Osteocyte (in vitro differentiated cells): ENCODE measurements at places on chromosomes 7 and 10.

DNA sequence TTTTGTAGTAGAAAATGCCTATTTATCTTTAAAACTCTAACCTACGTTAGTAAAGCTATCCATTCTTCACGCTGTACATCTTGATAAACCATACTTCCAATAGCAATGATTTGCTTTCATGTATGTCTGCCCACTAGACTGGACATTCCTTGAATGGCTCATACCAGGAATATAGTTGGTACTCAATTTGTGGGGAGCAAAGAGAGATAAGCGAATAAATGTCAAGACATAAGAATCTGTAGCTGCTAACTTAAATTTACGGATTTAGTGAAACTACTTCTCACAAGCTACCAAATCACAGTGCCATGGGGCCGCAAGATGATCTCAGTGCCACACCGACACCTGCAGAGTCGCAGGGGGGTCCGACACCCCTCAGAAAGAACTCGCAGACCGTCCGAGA lies 763 bp upstream of the RALA start:
- no peak for DNase-seq

GRCh38 chr10:59678884-59679301 lies 30.8 kb downstream of the SLC16A9 start:
- no peak for DNase-seq

DNA sequence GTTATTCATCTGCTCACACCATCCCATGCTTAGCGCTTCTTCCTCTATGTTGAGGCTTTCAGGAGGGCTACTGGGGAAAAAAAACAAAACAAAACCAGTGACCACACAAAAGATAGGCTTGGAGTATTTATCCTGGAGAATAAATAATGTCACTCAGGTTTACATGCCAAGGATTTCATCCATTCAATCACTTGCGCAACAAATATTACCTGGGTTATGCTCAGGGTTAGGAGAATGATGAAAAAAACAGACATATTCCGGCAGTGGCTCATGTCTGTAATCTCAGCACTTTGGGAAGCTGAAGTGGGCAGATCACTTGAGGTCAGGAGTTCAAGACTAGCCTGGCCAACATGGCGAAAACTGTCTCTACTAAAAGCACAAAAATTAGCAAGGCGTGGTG lies 3.3 kb upstream of the ELOVL3 start:
- DNase-seq = no peak

GRCh38 chr7:159068488-159068811 lies 76.2 kb downstream of the VIPR2 start:
- DNase-seq = peak; percentile 76

DNA sequence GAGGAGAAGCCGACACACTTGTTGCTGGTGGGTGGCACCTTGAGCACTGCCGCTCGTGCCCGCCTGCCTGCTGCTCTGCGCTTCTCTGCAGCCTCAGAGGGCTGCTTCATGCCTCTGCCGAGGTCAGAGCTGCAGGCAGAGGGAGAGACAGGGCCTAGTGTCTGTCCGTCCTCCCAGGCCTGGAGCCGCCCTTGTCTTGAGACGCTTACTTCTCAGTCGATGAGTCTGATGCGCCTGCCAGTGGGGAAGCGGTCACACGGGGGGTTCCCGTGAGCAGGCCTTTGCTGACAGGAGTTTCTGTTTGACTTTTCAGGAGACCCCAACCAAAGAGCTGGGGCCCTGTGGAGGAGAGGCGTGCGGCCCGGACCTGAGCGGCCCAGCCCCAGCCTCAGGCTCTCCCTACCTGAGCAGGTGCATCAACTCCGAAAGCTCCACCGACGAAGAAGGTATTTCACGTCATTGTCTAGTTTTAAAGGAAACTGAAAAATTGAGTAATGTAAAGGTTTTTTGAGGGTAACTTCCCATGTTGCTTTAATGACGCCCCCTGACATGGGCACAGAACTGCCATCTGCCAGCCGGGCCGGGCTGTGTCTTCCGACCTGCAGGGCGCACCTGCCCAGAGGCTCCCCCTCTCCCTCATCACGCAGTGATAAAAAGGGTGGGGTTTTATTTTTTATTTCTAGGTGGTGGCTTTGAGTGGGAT lies 7.8 kb upstream of the BHLHA15 start:
- no peak for DNase-seq

DNA sequence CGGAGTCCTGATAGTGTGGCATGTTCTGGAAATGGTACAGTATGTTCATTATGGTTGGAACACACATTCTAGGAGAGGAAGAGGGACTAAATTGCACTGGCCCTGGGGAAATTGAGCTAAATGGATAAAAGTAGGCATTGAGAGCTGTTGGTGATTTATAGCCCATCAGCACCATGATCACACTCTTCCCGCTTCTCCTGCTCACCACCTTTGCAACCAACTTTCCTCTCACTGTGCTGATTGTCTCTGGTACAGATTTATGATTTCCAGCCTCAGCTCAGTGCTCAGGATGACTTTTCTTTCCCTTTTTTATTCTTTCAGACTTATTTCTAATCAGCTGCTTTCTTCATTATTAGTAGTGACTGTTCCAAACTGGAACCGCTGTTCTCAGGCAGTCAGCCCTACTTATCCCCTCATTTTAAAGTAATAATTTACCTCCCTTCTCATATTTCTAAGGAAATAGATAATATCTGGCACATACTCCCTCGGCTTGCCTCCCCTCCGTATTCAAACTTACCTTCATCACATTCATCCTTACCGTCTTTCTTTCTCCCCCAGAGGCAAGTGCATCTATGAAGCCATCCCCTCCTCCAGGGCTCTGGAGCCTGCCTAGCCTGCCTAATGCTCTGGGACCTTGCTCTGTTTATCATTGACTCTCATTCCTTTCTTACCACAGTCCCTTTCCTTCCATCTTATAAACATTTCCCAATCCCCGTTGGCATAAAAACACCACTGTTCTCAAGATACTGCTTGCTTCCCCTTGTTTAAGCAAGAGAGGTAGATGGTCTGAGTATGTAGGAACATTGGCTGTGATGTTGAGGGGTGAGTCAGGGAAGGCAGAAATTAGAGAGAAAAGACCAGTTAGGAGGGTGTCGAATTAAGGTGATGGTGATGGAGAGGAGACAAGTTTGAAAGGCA lies 51.6 kb upstream of the RPA3 start:
- no peak for DNase-seq

- DNase-seq = no peak
These were observed 1.3 kb downstream of the ABCB1 start for GRCh38 chr7:87599336-87599735.

- no peak for DNase-seq
These were observed 4.8 kb upstream of the CALHM1 start for GRCh38 chr10:103463499-103463898.

DNA sequence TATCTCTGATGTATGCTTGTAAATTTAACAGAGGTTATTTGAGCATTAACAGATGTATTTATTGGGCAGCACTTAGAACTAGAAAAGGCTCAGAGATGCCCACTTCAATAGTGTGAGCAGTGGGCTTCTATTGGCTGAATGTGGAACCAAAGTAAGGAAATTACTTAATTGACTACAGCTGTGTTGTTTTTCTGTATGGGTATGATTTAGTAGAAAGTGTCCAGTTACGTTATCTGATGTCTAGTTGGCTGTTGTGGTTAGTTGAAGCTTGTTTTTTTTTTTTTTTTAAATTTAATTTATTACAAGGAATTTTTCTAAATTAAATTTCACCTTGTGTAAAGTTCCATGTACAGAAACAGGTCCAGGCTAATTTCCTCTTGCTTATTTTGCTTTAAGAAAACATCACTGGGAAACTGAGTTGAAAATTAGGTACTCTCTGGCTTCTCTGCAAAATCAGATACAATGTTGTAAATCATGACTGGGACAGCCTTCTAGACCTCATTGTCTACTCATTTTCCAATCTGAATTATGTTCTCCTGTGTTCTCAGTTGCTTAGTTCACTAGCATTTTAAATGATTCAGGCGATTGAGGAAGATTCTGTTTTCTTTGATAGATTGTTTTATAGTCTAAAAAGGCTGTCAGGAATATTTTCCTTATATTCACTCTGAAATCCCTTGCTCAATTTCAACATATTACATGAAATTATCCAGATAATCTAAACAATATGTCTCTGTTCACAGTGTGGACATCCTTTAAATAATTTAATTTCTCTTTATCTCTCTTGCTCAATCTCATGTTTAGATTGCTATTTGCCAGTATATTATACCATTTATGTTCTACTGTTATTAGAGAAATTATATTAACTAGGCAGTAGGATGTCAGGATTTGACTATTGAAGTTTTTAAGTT lies 53.0 kb downstream of the PHF14 start:
- DNase-seq = no peak

DNA sequence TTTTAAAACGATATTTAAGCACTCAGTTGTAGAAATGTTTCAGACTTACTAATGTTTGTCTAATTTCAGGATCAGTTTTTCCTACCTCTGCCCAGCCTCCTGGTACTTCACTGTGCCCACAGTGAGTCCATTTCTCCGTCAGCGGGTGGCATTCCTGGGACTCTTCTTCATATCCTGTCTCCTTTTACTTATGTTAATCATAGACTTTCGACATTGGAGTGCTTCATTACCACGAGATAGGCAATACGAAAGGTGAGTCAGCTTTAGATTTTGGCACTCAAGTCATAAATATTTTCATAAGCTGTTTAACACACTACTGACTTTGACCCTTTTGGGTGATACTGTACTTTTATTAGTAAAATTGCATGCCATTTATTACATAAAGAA lies 2.1 kb downstream of the ENTPD7 start:
- no peak for DNase-seq
